ENCODE measurements at places on chromosomes 4 and X. TPM values are rescaled to one million over a fixed set of nuclear protein-coding genes. Genes with fewer than 3 reads are reported as not detected.

Gene RASL11B
- 1.6 TPM for total RNA-seq

Gene SLITRK2
- not detected for total RNA-seq

Gene NUDT11
- total RNA-seq, result 12.5 TPM

Gene CASP3
- total RNA-seq, result 43.2 TPM

Gene SYTL4
- 0.39 TPM for total RNA-seq

Gene GPR82
- not detected for total RNA-seq

Gene LEF1
- 3.3 TPM for total RNA-seq

Gene HHIP
- not detected for total RNA-seq

Gene NCAPG
- 45.3 TPM for total RNA-seq

Gene ADAMTS3
- 0.08 TPM for total RNA-seq

Gene MAGEA9B
- total RNA-seq, result not detected

Gene CT45A10
- total RNA-seq, result not detected

Gene PAGE1
- not detected for total RNA-seq

Gene EDNRA
- 9.0 TPM for total RNA-seq

Gene SH3D19
- 25.2 TPM for total RNA-seq

Gene COPS4
- total RNA-seq, result 54.8 TPM

Gene CFI
- total RNA-seq, result not detected

Gene DTHD1
- not detected for total RNA-seq

Gene S100P
- total RNA-seq, result not detected

Gene TBC1D1
- total RNA-seq, result 116 TPM

Gene NWD2
- not detected for total RNA-seq

Gene NAA11
- not detected for total RNA-seq

Gene GIMD1
- not detected for total RNA-seq

Gene MUC7
- not detected for total RNA-seq

Gene GATA1
- not detected for total RNA-seq

Gene C4orf54
- not detected for total RNA-seq

Gene TEX13C
- total RNA-seq, result not detected

Gene TRIM75
- total RNA-seq, result not detected

Gene GABRG1
- not detected for total RNA-seq

Gene CLCN5
- 2.8 TPM for total RNA-seq

Gene GYPA
- total RNA-seq, result not detected

Gene CDX4
- total RNA-seq, result not detected

Gene IL1RAPL1
- not detected for total RNA-seq

Gene USP17L13
- total RNA-seq, result not detected

Gene DKK2
- total RNA-seq, result not detected

Gene EOLA2
- 26.6 TPM for total RNA-seq

Gene FDCSP
- total RNA-seq, result not detected

Gene KLHL34
- total RNA-seq, result 0.34 TPM

Gene RNF128
- total RNA-seq, result 0.53 TPM

Gene ADGRL3
- total RNA-seq, result under 0.01 TPM

Gene RBM46
- total RNA-seq, result 0.27 TPM

Gene DCAF12L2
- total RNA-seq, result not detected

Gene MAGEB10
- not detected for total RNA-seq

Gene CPLX1
- 0.23 TPM for total RNA-seq

Gene CLDN22
- total RNA-seq, result not detected

Gene RUFY3
- 20.9 TPM for total RNA-seq

Gene FRMD7
- total RNA-seq, result not detected

Gene MSX1
- total RNA-seq, result 0.08 TPM

Gene HS3ST1
- 0.94 TPM for total RNA-seq

Gene NHS
- 3.7 TPM for total RNA-seq

Gene RRH
- total RNA-seq, result not detected

Gene MND1
- total RNA-seq, result 17.0 TPM

Gene MAP7D2
- total RNA-seq, result 0.62 TPM

Gene PLAC8
- total RNA-seq, result 0.15 TPM

Gene PNMA6A
- 0.11 TPM for total RNA-seq

Gene SOWAHB
- total RNA-seq, result 0.39 TPM

Gene F8A2
- 0.23 TPM for total RNA-seq

Gene CXXC4
- total RNA-seq, result not detected
